ENCODE measurements at places on chromosomes 4 and X.

DNA sequence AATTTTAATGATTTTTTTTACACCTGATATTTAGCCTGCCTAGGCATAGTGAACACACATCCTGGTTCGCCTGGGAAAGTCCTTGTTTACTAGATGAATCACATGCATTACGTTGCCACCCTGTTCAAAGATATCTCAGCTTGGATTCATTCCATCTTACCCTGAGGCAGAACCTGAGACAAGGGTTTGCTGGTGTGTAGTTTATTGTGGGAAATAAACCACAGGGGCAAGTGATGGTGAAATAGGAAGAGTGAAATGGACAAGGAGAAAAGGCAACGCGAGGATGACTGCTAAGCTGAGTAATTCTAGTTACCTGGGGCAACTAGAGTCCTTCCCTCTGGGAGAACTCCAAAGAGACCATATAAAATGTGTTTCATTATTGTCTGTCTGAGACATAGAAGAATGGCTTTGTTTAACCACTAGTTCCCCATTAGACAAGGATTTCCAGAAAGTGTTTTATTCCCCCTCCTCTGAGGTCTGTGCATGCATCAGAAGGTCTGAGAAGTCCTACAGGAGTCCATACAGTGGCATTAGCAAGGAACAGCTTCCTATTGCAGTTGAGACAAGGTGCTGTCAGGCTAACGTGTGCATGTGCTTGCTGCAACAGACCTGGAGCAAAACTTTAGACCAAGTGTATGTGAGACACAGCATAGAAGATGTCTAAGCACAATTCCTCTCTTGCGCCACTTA, 797.3 kb upstream of the FRG1 start:
- DNase-seq = no peak

DNA sequence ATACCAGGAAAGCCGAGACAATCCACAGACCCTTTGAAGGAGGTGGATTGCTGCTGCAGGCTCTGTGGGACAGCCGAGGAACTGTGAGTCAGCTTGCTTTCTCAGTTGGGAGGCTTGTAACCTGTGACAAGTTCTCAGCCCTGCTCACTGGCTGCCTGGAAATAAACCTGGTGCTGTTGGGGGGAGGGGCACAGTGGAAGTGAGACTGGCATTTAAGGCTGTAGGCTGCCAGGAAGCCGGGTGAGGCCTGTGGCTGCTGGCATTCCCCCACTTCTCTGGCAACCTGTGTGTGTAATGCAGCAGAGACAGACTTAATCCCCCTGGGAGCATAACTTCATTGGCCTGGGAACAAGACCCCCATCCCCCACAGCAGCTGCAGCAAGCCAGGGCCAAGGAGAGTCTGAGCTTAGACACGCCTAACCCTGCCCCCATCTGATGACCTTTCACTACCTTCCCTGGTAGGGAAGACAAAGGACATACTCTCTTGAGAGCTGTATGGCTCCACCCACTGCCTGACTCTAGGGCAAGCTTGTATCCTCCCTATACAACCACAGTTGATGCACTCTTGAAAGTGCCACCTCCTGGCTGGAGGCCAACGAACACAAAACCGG, 64.1 kb downstream of the ALPK1 start:
- DNase-seq = no peak

DNA sequence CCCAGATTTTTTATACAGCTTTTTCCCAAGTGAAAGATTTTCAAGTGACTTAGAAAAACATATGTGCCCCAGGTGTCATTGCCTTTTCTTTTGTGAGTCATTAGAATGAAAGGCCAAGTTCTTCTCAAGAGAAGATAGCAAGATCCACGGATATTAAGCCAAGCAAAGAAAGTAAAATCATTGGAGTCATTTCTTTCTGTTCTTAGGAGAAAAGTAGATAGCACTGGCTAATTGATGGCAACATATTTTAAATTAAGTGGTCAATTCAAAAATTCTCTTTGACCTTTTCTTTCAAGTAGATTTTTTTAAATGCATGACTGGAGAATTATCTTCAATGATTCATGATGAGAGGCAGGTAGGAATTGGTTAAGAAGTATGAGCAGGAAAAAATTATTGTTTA, 94.4 kb downstream of the HHIP start:
- DNase-seq = no peak

DNA sequence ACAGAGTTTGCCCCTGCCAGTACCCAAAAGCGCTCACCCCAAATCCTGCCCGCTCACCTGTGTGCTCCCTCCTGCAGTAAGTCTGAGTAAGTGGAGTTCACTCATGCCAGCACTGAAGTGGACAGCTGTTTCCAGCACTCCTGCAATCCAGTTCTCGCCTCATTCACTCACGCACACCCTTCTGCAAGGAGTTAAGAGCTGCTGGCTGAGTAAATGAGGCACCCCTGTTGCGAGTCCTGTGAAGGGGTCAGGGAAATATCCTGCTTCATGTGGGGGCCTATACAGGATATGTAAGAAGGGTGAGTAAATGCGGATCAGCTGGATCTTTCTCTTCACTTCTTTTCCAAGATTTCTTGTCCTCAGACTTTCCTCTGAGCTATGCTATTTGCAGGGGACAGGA, 23.5 kb downstream of the CXCL8 start:
- DNase-seq = no peak

GRCh38 chr4:177596035-177596434, 153.8 kb upstream of the AGA start:
- peak; percentile 10 for DNase-seq

DNA sequence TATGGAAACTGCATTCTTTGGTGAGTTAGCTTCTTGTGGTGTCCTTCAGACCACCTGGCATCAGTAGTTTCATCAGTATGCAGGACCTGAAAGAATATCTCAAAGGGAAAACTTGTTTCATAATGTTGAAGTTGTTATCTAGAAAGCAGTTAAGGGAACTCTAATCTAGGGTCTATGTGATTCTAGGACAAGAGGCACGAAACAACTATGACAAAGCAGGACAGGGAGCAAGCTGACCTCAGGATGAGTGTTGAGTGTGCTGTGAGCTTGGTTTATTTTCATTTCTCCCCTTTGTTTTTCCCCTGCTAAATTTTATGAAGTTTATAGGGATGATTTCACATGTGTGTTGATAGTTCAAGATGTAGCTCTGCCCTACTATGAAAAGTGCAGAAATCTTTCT, 65.7 kb downstream of the MXRA5 start:
- DNase-seq = no peak

DNA sequence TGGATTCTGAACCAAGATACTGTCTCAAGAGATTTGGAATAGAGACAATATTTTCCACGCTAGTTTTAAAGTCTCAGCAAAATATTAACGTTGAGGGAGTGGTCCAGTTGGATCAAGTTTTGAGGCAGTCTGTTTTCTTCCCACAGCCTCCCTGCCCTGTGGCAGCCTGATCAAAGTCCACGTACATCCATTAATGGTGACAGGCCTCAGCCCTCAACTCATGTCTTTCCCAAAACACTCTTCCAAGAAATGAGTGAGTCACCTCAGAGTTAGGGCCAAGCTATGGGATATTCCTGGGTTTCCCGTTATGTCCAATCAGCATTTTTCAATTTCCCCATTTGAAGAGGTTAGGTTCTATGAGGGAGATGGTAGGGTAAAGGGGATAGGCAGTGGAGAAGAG, 28.5 kb downstream of the EGFL6 start:
- no peak for DNase-seq

DNA sequence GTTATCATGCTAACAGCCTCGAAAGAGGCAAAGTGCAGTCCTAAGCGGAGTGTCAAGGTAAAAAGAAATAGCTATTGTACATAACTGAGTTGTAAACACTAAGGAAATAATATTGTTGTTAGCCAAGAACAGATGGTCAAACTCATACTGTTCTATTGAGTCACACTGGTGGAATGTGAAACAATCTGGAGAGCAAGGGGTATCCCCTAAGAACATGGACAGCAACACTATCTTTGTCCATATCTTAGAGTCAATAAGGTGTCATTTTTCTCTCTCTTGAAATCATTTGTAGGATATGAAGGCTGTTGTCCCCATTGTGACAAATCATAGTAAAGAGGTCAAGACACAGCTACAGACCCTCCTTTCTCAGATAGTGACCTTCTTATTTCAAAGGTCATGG, 4.5 kb upstream of the PDGFC start:
- DNase-seq = no peak

GRCh38 chrX:2536974-2537373, 36.2 kb upstream of the DHRSX start:
- no peak for DNase-seq

GRCh38 chr4:158670975-158671664, 567 bp downstream of the C4orf46 start:
- DNase-seq = peak; percentile 89
